ENCODE measurements at places on chromosomes 11 and 22.

DNA sequence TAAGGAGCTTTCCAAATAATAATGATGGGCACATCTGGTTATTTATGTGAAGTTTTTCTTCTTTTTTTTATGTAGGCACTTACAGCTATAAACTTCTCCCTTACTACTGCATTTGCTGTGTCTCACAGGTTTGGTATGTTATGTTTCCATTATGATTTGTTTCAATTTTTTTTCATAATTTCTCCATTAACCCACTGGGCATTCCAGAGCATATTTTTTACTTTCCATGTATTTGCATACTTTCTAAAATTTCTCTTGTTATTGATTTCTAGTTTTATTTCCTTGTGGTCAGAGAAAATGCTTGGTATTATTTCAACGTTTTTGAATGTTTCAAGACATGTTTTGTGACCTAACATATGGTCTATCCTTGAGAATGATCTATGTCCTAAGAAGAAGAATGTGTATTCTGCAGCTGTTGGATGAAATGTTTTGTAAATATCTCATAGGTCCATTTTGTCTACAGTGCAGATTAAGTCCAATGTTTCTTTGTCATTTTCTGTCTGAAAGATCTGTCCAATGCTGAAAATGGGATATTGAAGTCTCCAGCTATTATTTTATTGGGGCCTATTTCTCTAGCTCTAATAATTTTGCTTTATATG lies 362.1 kb downstream of the DDX10 start:
- peak; percentile 73 for DNase-seq

DNA sequence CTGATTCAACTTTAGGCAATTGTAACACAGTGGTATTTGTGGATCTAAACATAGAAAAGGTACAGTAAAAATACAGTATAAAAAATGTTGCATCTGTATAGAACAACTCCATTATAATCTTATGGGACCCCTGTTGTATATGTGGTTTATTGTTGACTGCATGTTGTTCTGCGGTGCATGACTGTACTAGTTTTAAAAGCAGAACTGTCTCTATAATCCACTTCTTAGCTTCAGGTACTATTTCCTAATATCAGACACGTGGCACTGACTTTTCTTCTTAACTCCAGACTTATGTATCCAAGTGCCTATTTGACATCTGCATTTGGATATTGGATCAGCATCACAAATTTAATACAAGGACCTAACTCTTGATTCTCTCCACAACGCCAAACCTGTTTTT lies 41.1 kb downstream of the PACS1 start:
- DNase-seq: no peak

- no peak for DNase-seq
Observed at GRCh38 chr22:42772647-42773046, 52.0 kb upstream of the A4GALT start.

DNA sequence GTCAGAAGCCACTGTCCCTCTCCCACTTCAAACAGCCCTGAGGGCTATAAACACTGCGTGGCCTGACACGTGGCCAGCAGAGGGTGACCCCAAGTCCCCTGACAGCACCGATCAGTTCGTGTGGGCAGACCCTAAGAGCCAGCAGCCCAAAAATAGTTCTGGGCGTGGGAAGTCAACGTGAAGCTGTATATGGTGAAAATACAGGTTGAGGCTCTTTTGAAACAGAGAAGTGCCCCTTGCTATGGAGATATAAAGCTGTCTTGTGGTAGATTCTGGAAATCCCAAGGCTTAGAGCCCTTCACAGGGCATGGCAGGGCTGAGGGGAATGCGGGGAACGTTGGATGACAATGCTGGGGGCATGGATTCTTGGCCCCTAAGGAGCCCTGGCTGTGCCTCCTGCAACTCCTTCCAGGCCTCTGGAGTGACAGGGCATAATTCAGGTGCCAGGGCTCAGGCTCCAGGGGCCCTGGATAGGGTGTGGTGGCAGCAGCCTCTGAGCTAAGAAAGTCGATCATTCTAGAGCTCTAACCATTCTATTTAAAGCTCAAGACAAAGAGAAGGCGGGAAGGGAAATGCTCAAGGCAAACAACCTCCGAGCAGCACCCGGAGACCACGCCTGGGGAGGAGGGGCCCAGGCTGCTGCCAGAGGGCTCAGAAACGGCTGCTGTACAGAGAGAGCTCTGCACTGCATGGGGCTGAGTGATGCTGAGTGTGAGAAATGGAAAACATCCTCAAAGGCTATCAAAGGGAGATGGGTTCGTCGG lies 60.4 kb upstream of the CD5 start:
- peak; percentile 51 for DNase-seq

- no peak for DNase-seq
Observed at GRCh38 chr11:8201644-8202365, 33.0 kb upstream of the RIC3 start.

Data from fibroblast of skin of right quadriceps (primary cell).